ENCODE measurements at places on chromosomes 11 and 22.

DNA sequence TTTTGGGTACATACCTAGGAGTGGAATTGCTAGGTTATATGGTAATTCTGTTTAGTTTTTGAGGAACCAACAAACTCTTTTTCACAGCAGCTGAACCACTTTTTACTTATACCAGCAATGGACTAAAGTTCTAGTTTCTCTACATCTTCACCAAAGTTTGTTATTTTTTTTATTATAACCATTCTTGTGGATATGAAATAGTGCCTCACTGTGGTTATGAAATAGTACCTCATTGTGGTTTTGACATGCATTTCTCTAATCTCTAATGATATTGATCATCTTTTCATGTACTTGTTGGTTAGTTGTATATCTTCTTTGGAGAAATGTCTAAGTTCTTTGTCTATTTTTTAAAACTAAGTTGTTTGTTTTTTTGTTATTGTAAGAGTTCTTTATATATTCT, 27.2 kb downstream of the STIM1 start:
- DNase-seq = no peak

DNA sequence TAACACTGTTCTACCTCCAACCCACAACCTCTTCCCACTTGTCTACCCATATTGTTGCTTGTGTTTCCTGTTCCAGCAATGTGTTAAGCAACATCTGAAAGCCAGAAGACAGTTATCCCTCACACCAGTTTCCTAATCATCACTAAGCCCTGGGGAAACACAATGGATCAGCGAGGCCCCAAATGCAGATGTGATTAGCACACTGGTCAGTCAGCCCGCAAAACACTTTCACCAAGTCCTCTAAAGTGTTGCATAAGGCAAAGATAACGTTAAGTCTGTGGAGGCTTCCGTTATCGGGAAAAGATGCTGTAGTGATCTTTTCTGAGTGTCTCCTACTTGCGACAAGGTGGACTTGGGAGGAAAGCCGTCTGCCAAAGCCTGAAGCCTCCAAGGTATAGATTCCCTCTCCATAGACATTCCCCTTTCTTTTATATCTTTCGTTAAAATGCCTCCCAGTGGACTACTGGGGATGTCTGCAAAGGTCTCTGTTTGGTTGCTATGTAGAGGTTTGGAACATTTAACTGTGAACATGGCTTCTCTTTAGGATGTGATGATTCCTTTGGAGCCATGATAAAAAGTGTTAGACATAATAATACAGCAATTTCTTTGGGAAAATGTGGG, at the start of gene MS4A3:
TSS of gene MS4A3 (plus strand) at position 317 of the 621 bp plus-strand sequence. CDS start 4,496 bp downstream, outside the sequence.
- DNase-seq = peak; percentile 50

DNA sequence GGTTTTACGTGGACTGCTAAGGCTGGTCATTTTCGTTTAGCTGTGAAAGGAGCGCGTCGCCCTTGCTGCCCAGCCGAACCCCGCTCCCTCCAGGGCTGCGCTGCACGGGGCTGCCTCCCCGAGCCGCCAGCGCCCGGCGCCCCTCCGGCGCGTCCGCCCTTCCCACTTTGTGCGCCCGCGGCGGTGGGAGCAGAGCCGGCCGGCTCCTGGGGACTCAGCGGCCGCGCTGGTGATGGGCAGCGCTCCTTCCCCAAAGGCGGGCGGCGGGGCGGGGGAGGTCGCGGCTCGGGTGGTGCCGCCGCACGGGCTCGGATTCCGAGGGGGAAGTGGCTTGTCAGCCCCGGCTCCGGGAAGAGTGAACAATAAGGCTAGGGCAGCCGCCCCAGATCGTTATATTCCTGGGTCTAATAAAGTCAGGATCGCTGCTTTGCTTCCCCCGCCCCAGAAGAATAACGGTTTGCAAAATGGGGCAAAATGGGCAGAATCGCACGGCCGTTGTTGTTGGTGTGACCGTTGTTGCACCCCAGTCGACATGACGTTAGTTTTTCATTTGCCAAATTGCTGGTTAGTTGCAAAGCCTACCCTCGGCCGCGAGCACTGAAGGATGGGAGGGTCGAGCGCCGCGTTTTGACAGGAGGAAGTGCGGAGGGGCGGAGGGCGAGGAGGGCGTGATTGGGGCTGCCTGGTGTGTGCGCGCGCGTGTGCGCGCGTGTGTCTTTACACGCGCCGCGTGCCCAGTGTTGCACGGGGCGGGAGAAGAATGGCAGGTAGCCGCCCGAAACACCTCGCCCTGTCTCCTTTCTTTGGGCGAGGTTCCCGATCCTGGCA, 745 bp downstream of the NCAM1 start:
- DNase-seq = peak; percentile 52

DNA sequence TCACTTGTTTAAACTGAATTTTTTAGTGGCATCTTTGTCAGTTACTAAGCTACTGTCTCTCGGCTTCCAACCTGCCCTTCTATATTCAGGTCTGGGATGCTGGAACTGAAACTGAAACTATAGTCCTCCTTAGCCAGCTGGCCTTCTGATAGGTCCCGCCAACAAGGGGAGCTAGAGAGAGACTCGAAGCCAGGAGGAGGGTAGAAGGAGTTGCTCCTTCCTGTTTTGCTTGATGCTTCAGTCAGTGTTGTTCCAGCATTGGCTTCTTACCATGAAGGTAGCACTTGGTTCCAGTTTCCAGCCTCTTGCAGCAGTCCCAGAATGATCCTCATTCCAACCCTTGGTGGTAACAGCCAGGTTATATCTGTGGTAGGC, 32.9 kb upstream of the HORMAD2 start:
- DNase-seq = peak; percentile 59

DNA sequence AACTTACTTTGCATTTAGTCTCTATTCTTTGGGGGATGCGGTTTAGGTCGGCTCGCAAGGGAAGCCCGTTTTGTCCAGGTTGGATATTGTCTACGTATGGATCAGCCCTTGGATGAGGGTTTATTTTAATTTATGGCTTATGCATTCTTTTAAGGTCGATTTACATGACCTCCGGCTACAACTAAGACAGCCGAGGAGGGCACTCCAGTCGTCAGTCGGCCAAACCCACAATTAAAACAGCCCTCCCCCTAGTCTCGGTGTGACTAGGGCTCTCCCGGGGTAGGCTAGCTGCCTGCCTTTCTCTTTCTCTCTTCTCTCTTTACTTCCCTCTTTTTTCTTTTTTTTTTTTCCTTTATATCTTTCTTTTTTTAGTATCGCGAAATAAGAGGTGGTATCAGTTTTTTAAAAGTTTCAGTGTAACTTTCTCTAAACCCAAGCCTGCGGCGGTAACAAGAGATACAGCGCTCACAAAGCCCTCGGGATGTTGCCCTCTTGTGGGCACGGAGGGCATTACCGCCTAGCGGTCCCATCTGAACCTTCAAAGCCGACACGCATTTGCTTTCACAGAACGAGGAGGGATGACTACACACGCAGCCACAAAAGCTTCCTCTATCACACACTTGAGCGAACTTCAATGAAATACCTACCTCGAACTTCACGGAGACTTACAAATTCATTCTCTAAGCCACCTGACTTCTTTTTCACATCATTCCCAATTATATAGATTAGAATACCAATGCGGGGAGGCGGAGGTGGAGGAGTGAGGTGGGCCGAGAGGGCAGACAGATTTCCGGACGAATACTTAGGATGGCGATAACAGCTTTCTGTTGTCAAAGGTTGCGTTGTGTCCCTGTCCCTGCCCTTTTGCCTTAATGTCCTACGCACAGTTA, 132.3 kb upstream of the C11orf58 start:
- peak; percentile 89 for DNase-seq

- DNase-seq = no peak
Measured at GRCh38 chr11:18080451-18080850, 25.4 kb downstream of the SAAL1 start.

GRCh38 chr11:128022007-128022368, 565.4 kb downstream of the ETS1 start:
- DNase-seq = no peak

- no peak for DNase-seq
Measured at GRCh38 chr22:28008056-28008455, 89.0 kb upstream of the PITPNB start.

GRCh38 chr11:96149743-96150555, 193.0 kb downstream of the MAML2 start:
- peak; percentile 43 for DNase-seq

DNA sequence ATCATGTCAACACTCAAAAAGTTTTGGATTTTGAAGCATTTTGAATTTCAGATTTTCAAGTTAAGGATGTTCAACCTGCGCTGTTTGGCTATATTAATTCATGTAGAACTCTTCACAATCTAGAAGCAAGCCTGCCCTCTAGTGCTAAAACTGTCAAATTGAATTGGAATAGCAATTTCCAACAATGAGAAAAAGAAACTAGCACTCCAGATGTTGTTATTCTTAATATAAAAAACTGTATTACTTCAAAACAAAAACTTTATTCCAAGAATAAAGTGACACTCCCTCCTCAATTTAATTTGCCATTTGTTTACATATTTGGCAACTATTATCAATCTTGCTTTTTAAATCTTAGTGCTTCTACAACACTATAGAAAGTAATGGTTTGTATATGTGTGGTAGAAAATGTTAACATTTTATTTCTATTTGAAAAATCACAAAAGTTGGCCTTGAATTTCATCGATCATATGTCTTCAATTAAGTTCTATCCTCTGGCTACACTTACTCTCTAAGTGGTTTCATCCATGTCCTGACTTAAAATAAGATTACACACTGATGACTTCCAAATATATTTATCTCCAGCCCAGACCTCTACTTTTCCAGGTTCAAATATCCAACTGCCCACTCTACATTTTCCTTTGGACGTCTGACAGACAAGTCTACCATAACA, 36.6 kb downstream of the DCUN1D5 start:
- DNase-seq = peak; percentile 11

DNA sequence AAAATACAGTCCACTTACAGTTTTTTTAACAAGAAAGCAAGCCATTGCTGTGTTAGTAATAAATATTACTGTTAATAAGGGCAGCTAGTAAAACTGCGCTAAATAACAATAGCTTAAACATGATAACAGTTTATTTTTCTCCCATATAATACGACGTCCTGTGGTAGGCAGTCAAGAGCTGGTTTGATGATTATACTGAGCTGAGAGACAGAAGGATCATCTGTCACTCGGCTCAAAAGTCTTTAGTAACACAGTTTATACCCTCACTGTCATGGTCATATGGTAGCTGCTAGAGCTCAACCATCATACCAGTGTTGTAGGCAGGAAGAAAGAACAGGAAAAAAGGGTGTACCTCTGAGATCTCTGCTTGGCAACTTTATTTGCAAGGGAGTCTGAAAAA, 29.1 kb upstream of the ANGPTL5 start:
- no peak for DNase-seq

GRCh38 chr11:63610604-63611394, 3.4 kb downstream of the PLAAT3 start:
- peak; percentile 33 for DNase-seq

DNA sequence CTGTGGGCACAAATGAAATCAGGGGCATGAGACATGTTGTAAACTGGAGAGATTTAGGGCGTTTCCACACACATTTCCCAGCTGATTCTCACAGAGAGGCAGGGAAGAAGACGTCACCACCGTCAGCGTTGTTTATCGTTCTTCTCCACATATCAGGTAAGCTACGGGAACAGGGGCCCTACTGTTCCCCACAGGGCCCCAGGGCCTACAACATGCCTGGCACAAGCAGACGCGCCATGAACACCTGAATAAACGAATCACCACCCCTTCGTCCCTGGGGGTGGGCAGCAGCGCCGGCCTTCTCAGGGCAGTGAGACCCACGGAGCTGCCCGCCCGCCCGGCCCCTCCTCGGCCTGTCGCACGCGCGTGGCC, 342 bp downstream of the EFCAB6 start:
- DNase-seq = peak; percentile 2

DNA sequence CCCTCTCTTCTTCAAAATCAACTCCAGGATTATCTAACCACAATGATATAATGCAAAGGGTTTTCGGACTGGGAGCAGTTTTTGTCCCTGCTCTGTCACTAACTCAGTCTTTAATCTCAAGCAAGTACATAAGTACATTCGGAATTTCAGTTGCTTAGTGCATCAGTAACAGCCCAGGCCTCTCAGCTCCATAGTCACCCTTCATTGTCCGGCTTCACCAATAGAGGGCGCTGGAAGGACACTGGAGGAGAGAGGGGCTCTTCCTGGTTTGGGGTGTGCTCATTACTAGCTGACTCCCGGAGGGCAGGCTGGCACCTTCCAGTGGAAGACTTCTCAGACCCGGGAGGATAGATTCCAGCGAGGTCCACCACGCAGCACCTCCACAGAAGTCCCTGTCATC, 90.4 kb upstream of the PDGFD start:
- peak; percentile 47 for DNase-seq

DNA sequence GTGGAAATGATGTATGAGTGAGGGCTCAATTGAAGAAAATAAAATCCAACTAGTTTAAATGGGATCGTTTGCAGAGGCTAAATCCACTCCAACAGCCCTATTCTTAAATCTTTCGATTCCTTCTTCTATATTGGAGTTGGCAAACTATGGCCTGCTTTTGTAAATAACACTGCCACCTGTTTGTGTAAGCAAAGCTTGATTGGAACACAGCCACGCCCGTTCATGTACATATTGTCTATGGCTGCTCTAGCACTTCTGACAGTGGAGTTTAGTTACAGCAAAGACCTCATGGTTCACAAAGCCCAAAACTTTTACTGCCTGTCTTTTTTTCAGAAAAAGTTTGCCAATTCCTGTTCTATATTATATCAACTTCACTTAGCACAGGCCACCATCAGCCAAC, 40.6 kb upstream of the RCN1 start:
- DNase-seq = no peak

GRCh38 chr11:73859671-73860070, 17.0 kb downstream of the COA4 start:
- DNase-seq = no peak

GRCh38 chr11:3959015-3959902, 103.8 kb downstream of the STIM1 start:
- DNase-seq = peak; percentile 20

DNA sequence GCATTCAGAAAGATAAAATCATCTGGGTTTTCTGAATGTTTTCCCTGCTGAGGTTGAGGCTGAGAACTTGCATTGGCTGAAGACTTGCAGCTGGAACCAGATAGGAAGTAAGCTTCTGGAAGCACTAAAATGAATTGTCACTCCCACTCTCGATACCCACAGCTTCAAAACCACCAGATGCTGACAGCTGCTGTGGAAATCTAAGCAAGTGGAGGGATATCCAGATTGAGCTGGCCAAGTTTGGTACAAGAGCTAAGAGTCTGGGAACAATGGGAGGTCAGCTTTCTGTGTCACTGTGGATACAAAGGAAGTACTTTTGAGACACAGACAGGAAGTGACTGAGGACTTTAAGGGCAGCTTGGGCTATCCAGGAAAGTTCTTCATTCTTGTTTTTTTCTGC, 51.3 kb upstream of the CD44 start:
- DNase-seq = peak; percentile 76

DNA sequence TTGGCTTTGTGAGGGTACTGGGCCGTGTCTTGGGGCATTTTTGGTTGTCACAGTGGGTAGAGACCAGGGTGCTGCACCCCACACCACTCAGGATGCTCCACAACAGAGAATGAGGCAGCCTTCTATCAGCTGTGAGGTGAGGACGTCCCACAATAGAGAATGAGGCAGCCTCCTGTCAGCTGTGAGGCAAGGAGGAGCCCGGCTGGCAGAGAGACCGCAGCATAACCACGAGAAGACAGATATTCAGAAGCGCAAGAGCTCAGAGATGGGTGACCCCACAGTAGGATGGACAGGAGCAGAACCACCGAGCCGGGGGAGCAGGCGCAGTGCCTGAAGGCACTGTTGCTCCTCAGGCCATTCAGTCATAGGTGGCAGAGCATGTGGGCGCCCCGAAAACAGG, 47.6 kb downstream of the AP2A2 start:
- no peak for DNase-seq

GRCh38 chr11:118607401-118608359, at the start of gene PHLDB1:
Gene PHLDB1, plus strand, starts transcription at chr11:118607615. Its CDS starts 6,222 bp downstream, at chr11:118613837.
- DNase-seq = peak; percentile 64
